Adrenal gland (tissue), 19 donors: ENCODE measurements at places on chromosomes 7 and 10.

DNA sequence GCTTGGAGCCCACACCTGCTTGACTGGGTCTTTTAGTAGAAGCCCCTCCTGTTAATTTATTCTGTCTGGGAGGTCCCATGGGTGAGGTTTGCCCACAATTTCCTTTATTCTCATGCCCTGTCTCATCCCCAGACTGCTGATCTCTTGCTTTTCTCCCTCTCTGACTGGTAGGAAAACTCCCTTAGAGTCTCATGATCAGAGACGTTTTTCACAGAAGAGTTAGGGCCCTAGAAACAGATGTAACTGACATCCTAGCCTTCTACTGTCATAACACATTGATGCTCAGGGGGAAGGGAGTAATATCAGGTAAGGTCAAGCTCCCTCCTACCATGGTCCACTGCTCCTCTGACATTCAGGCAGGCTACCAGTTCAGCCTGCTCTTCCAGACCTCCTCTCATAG is 43.7 kb upstream of the WASL start:
- peaks cover 7% of the 10 kb centered on the region for H3K4me1 ChIP-seq
- no peaks in the 10 kb centered on the region for H3K27me3 ChIP-seq
- H3K4me3 ChIP-seq = no peak overlapping the region

DNA sequence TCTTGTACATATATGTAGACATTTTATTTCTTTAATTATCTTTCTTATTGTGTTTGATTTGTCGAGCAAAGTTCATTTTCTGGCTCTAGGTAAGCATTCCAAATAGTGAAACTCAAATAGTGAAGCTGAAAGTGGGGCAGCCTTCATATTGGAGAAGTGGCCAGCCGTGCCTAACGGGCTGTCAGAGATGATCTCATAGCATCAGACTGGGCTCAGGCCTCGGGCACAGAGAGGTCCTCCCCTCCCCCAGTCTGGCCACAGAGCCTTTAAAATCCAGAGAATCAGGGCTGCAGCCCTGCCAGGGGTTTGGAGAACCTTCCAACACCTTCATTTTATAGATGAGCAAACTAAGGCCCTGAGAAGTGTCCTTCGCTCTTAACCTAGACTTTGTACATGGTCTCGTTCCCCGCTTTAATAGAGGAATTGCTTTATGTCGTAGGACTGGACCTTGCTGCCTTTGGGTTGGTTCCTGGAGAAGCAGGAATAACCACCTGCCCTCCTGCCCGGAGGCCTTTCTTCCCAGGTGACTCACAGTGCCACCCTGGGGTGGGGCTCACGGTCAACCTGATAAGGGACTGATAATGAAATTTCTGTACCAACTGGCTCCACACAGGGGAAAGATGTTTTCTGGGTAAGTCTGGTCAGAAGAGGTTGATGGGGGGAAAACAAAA is 7.3 kb downstream of the TSPAN15 start:
- H3K4me3 ChIP-seq = no peak overlapping the region
- no peaks in the 10 kb centered on the region for H3K36me3 ChIP-seq
- DNase-seq = peak; percentile 45

- no peak for DNase-seq
- no peak overlapping the region for H3K27ac ChIP-seq
- no peak overlapping the region for H3K4me3 ChIP-seq
- peaks cover 6% of the 10 kb centered on the region for H3K4me1 ChIP-seq
- H3K27me3 ChIP-seq = no peaks in the 10 kb centered on the region
Observed at GRCh38 chr7:80463272-80463920, 48.5 kb downstream of the GNAT3 start.

GRCh38 chr10:90930971-90931871 is 10.3 kb upstream of the ANKRD1 start:
- no peak overlapping the region for H3K4me3 ChIP-seq
- H3K36me3 ChIP-seq = no peaks in the 10 kb centered on the region
- H3K4me1 ChIP-seq = no peaks in the 10 kb centered on the region
- H3K27ac ChIP-seq = no peak overlapping the region
- no peaks in the 10 kb centered on the region for H3K27me3 ChIP-seq

GRCh38 chr7:36604806-36605205 is 119.5 kb downstream of the AOAH start:
- H3K4me1 ChIP-seq = no peaks in the 10 kb centered on the region
- H3K27ac ChIP-seq = no peak overlapping the region
- H3K36me3 ChIP-seq = no peaks in the 10 kb centered on the region
- H3K4me3 ChIP-seq = no peak overlapping the region
- DNase-seq = no peak

DNA sequence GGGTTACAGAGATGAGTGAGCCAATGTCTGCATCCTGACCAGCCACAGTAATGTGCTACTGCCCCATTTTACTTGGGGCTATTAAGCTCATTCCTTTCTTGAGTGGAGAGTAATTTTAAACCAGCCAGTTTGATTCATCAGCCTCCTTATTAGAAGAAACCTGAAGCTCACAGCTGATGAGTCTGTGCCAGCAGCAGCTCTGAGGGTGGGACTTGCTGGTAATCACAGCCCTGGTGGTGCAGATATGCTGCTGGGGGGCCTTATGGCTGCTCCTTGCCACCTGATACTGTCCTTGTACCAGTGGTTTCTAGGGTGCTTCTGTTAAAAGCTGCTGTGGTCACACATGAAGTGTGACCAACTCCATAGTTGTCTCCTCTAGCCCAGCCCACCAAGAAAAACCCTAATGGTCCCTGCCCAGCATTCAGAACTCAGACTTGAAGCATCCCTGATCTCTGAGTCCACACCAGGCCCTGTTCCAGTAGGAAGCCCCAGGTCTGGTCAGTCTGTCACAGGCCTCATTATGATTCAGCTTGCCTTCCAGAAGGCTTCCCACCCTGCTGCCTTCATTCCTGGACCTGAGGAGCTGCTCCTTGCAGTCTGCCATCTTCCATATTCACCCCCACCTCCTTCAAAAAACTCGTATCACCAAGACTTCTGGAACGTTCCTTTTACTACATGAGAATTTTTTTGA is 28.9 kb upstream of the RBM20 start:
- no peaks in the 10 kb centered on the region for H3K27me3 ChIP-seq
- DNase-seq = no peak
- no peak overlapping the region for H3K27ac ChIP-seq
